Activated T-cell treated with anti-CD3 and anti-CD28 coated beads, Interleukin-2, amount 50 U/mL, for 72 hours (primary cell): ENCODE measurements at places on chromosomes 7 and 10. TPM values are rescaled to one million over a fixed set of nuclear protein-coding genes. Genes with fewer than 3 reads are reported as not detected.

The TUBAL3 gene
- not detected for total RNA-seq

GRCh38 chr10:48900371-48900801 is 39.3 kb downstream of the LRRC18 start:
- no peak for DNase-seq
- H3K4me1 ChIP-seq = no peaks in the 10 kb centered on the region
- no peak overlapping the region for H3K27ac ChIP-seq
- H3K27me3 ChIP-seq = no peaks in the 10 kb centered on the region
- H3K4me3 ChIP-seq = no peak overlapping the region
- H3K36me3 ChIP-seq = no peaks in the 10 kb centered on the region

The CNPY1 gene
- total RNA-seq = not detected

The LRIT1 gene
- not detected for total RNA-seq

The KCNIP2 gene
- 2.2 TPM for total RNA-seq

DNA sequence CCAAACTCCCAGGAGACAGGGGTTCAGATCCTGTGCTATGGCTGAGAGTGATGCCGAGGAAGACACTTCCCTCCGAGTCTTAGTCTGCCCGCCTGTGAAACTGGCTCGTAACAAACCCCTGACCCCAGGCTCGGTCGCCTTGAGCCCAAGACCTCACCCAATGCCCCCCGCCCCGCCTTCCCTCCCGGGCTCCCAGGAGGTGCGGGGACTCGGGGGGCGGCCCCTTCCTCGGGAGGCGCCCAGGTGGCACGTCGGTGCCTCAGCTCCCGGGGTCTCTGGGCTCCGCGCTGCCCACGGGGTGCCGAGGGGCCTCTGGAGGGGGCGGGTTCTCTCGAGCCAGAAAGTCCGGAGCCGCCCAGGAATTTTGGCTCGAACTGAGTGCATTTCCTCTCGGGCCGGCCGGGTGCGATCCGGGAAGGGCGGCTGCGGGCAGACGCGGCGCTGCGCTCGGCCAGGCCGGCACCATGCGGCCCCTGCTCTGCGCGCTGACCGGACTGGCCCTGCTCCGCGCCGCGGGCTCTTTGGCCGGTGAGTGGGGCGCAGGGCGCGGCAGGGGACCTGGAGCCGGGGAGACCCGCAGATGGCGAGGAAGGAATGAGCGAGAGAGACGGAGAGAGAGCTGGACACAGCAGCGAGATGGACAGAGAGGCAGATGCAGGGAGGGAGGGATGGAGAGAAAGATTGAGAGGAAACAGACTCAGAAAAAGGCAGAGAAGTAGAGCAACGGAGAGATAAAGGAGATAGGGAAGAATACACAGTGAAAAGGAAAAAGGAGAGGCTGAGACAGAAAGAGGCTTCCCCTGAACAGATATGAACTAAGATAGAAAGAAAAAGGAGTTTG is at the start of gene PLAC9:
Gene PLAC9 (plus strand): TSS at position 432 of the 841 bp plus-strand sequence. CDS start 33 bp downstream, at position 465.
- DNase-seq = no peak
- peaks cover 7% of the 10 kb centered on the region for H3K4me1 ChIP-seq
- H3K27me3 ChIP-seq = peaks cover 34% of the 10 kb centered on the region
- no peaks in the 10 kb centered on the region for H3K36me3 ChIP-seq

DNA sequence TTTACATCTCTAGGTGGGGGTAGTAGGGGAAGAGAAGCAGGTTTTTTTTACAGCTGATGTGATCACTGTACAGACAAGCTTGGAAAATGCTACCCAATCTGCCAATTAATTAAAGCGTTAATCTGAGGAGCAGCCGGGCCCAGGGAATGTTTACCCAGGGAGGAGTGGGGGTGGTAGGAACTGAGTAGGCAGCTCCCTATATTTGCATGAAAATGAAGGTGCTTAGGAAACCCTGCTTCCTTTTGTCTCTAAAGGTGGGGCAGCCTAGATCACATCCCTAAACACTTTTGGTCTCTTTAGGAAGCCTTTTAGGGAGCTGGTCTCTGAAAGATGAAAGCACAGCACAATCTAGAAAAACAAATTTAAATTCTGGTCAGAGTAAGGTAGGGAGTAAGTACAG is 53.0 kb upstream of the NFKB2 start:
- no peak for DNase-seq
- no peaks in the 10 kb centered on the region for H3K27me3 ChIP-seq
- H3K4me3 ChIP-seq = no peak overlapping the region
- H3K27ac ChIP-seq = peak overlapping the region; percentile 52
- peaks cover 34% of the 10 kb centered on the region for H3K4me1 ChIP-seq

The HOXA7 gene
- not detected for total RNA-seq
